Stomach (tissue), 19 donors: ENCODE measurements at places on chromosomes 7 and 10. TPM values are rescaled to one million over a fixed set of nuclear protein-coding genes. Genes with fewer than 3 reads are reported as not detected.
A peak's percentile ranks its signal among the peaks of the same experiment; 100 is the strongest.

The GDF2 gene
- not detected for total RNA-seq

The RAB19 gene
- total RNA-seq, result not detected

The GSTO2 gene
- 6.7 TPM for total RNA-seq

DNA sequence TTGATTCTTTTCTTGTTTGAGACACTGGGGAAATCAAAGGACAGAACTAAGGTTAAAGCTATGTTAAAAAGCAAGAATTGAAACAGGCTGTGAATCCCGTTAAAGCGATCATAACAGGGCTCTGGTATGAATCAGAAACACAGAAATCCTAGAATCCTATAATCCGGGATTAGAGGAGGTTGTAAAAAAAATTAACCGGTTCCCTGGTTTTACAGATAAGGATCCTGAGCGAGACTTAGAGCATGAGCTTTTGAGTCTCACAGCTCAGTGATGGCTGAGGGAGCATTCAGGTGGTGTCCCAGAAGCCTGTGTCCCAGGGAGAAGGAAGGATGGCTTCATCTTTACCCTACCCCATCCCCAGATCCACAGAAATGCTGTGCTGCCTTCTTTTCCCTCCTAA lies 461.3 kb downstream of the PAXIP1 start:
- DNase-seq, result no peak

DNA sequence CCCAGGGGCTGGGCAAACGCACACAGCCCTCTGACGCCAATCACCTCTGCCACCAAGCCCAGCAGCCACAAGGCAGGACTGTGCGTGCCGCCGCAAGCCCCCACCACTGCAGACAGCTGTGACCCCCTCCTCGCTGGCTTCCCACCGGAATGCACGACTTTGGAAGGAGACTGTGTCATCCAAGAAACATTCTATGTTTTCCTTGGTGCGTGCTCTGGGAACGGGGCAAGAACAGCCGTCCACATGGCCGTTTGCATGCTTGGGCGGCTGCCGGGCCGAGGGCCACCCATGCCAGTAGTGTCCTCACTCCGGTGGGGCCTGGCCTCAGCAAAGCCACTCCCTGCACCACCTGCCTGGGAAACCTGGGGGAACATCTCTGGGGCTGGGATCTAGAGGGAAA lies 17.6 kb upstream of the ELN start:
- DNase-seq, result no peak

- no peak for DNase-seq
Measured at GRCh38 chr7:105402221-105403095, 13.7 kb upstream of the SRPK2 start.

GRCh38 chr10:87053111-87053510 lies 33.0 kb downstream of the FAM25A start:
- DNase-seq, result peak; percentile 39
